ENCODE measurements at places on chromosomes 7 and 10.
A peak's percentile ranks its signal among the peaks of the same experiment; 100 is the strongest.

DNA sequence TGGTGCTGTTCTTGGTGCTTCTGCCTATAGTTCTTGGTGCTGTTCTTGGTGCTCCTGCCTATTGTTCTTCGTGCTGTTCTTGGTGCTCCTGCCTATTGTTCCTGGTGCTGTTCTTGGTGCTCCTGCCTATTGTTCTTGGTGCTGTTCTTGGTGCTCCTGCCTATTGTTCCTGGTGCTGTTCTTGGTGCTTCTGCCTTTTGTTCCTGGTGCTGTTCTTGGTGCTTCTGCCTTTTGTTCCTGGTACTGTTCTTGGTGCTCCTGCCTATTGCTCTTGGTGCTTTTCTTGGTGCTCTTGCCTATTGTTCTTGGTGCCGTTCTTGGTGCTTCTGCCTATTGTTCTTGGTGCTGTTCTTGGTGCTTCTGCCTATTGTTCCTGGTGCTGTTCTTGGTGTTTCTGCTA lies 71.1 kb downstream of the PTPRN2 start:
- no peak for DNase-seq

GRCh38 chr7:29282819-29283414 lies 88.3 kb downstream of the CHN2 start:
- no peak for DNase-seq

DNA sequence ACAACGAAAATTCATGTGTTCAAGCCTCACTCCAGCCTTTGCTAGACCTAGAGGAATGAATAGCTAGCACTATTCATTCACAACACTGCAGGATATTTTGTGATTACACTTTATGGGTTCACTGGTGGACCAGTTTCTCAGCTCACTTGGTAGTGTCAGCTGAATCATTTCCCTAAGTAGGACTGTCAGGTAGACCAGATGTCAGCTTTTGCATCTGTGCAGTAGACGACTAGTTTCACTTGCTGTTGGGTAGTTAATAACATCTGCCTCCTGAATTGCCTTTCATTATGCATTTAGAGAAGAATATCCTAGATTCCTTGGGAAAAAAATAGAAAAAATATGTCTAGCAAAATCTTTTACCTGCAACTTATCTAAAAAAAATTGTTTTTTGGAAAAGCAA lies 296.4 kb downstream of the ADARB2 start:
- no peak for DNase-seq

DNA sequence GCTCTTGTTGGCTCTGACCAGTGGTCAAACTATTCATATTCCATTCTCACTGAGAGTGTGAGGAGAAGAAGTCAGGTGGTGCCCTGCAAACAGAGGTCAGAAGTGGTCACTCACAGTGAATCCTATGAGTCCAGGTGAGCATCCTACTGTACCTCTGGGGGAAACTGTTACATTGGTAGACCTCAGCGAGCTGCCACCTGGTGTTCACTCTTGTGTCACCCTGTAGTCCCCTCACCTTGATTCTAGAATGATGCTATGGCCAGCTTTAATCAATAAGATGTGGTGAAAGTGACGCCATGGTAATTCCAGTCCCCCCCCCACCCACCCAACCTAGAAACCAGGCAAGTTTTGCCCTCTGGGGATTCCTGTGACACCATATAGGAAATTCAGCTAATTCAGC lies 1.2 kb upstream of the AMPH start:
- no peak for DNase-seq

DNA sequence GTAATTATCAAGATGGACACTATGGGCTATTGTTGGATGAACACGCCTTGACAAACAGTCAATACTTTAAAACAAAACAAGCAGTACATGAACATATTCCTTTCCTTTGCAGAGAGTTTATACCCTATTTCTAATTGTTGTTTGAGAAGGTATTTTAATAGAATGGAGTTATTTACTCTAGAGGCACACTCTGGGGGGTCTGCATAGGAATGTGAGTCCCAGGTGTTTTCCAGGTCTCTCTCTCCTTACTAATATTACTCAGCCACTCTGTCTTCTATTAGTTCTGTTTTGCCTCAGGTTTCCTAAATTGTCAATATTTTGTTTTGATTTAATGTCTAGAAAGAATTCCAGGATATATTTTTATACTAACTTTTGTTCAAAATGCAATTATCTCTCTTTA lies 1091.4 kb downstream of the CNTNAP2 start:
- DNase-seq, result no peak

GRCh38 chr7:156049366-156049765 lies 237.1 kb upstream of the SHH start:
- no peak for DNase-seq

- no peak for DNase-seq
Measured at GRCh38 chr7:116779216-116779615, 83.2 kb upstream of the CAPZA2 start.

GRCh38 chr7:2205036-2205780 lies 27.5 kb downstream of the MAD1L1 start:
- DNase-seq, result no peak

DNA sequence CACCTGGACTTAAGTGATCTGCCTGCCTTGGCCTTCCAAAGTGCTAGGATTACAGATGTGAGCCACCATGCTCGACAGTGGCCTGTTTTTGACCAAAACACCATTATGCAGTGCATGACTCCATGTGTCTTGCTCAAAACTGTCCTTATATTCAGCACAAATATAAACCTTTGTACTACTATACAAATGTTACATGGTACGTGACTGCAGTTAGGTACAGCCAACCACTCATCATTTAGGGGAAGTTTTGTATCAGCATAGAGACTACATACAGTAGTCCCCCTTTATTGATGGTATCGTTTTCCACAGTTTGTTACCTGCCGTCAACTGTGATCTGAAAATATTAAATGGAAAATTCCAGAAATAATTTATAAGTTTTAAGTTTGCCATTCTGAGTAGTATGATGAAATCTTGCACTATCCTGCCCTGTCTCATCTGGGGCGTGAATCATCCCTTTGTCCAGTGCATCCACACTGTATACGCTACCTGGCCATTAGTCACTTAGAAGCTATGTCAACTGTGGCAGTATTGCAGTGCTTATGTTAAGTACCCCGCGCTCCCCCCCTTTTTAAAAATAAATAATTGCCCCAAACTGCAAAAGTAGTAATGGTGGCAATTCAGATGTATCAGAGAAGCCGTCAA lies 23.3 kb upstream of the ZNF282 start:
- DNase-seq, result peak; percentile 52

DNA sequence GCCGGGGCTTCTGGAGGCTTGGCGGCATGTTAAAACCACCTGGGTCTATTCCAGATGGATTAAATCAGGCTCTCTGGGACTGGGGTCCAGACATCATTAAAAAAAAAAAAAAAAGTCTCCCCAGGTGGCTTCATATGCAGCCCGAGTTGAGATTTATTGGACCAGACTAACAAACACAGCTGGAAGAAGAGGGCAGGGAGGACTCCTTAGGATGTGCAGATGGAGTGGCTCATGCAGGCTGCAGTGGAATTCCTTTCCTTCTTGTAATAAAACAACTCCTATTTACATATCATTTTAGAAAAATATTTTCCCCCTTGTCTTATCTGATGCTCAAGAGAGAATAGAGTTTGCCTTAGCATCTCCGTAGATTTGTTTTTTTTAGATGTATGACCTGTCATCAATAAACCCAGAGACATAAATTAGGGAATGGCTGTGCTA lies 238.1 kb downstream of the CAMK1D start:
- no peak for DNase-seq

- DNase-seq, result no peak
Measured at GRCh38 chr7:91168871-91169829, 95.1 kb upstream of the FZD1 start.

DNA sequence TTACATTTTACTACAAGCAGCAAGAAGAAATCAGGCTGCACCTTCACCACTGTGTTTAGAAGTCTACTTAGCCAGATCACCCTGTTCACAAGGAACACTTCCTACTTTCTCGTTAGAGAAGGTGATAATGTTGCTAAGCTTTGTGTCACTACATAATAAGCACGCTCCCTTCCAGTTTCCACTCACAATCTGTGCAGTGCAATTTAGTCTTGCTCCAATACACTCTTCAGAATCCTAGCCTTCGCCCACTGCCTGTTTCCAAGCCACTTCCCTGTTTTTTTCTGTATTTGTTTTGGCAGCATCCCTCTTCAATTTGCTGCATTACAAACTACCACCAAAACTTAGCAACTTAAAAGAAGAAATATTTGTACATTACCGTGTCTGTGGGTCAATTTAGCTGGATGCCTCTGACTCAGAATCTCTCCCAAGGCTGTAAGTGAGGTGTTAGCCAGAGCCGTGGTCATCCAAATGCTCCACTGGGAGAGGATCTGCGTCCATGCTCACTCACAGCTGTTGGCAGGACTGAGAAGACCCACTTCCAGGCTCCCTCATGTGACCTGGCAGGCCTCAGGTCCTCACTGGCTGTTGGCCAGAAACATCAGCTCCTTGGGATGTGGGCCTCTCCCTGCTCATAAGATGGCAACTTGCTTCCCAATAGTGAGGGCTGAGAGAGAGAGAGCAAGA lies 110.4 kb downstream of the PON1 start:
- DNase-seq, result no peak

GRCh38 chr10:90227786-90228185 lies 526.4 kb downstream of the KIF20B start:
- no peak for DNase-seq

GRCh38 chr10:49841615-49842332 lies 79.7 kb upstream of the OGDHL start:
- DNase-seq, result no peak

- peak; percentile 98 for DNase-seq
Measured at GRCh38 chr7:28354601-28355402, 57.5 kb upstream of the CREB5 start.

GRCh38 chr10:118960157-118961090 lies 69.1 kb upstream of the NANOS1 start:
- no peak for DNase-seq

GRCh38 chr7:156754201-156754600 lies 113.6 kb downstream of the RNF32 start:
- DNase-seq, result no peak

DNA sequence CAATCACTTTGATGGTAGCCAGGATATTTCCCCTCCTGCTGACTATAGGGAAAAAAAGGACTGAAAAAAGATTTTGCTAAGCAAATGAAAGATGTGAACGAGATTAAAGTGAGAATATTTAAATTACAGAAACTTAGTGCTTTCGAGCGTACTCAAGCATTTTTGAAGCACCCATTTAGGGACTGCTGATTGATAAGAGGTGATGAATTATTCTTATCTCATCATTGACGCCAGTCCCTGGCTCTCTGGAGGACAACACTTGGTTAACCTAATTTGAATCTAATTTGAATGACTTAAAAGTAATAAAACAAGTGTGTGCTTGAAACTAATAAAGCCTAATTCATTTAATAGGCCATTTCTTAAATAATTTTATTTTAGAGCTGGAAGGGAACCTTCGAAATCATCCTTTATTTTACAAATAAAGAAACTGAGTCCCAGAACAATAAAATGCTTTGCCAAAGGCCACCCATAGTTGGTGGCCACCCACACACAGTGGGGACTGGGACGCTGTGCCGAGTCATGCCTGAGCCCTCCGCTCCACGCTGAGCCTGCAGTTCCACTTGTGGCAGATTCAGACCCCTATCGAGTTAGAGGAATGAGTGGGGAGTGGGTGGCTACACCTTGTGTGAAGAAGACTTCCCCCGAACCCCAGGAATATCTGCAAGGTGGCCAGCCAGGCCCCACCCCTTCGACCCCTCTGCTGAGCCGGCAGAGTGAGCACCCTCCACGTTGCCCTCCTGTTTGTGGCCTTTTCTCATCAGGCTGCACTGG lies 61.1 kb upstream of the SAMD8 start:
- DNase-seq, result no peak

GRCh38 chr7:73742338-73742752 lies 3.7 kb upstream of the ABHD11 start:
- peak; percentile 69 for DNase-seq

GRCh38 chr10:132715776-132716680 lies 69.9 kb downstream of the NKX6-2 start:
- DNase-seq, result no peak

- peak; percentile 4 for DNase-seq
Measured at GRCh38 chr7:41967156-41967555, 264.3 kb upstream of the INHBA start.

- no peak for DNase-seq
Measured at GRCh38 chr10:3281941-3282673, 109.5 kb upstream of the PITRM1 start.

DNA sequence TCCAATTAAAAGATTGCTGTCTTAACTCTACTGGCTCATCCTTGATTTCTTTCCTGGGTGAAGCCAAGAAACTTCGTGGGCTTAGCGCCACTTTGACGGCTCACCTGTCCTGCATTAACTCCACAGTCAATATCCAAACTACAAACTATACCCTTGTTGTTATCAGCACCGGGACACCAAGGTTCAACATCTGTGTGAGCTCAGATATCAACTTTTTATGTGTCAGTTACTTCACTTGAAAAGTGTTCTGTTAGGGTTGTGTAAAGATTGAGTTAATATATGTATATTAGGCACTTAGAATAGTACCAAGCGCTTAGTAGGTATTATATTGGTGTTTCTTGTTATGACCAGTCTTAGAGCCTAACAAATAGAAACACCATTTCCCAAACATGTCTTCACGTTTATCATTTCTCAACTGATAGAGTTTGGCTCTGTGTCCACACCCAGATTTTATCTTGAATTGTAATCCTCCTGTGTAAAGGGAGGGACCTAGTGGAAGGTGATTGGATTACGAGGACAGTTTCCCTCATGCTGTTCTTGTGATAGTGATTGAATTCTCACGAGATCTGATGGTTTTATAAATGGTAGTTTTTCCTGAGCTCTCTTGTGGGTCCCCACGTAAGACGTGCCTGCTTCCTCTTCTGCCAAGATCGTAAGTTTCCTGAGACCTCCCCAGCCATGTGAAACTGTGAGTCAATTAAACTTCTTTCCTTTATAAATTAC lies 19.0 kb upstream of the ST8SIA6 start:
- DNase-seq, result no peak

- no peak for DNase-seq
Measured at GRCh38 chr7:18762189-18762588, 266.6 kb downstream of the HDAC9 start.

DNA sequence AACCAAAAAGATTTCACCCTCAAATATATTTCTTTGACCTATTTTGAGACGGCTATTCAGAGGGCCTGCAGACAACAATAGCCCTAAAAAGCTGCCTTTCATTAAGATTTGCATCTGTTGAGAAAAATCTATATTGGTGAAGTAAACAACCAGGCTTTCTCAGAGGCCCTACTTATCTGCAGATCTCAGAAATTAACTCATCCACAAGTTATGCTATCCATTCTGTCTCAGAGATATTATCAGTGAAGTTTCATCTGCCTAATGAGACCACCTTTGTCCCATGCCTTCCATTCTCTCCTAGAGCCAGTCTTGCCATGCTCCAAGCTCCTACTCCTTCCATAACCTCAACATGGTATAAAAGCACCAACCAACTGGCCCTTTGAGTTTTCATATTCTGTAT lies 130.3 kb downstream of the CACNA2D1 start:
- no peak for DNase-seq
